ENCODE measurements at places on chromosomes 7 and 10. TPM values are rescaled to one million over a fixed set of nuclear protein-coding genes. Genes with fewer than 3 reads are reported as not detected.

The PLEKHS1 gene
- 0.12 TPM for total RNA-seq

The RET gene
- 0.37 TPM for total RNA-seq

The DPYSL4 gene
- total RNA-seq: 1.2 TPM

The CTAGE15 gene
- 1.2 TPM for total RNA-seq

The SCART1 gene
- 5.6 TPM for total RNA-seq

The VWC2 gene
- total RNA-seq: not detected

The CHCHD1 gene
- total RNA-seq: 6.3 TPM

The INHBA gene
- total RNA-seq: not detected

The ARHGEF35 gene
- 3.5 TPM for total RNA-seq

The AGMO gene
- total RNA-seq: not detected

The TCAF1 gene
- total RNA-seq: 9.6 TPM

The LRIT2 gene
- not detected for total RNA-seq

The NYAP1 gene
- total RNA-seq: 0.89 TPM

The STOX1 gene
- 0.30 TPM for total RNA-seq

The SPDYE16 gene
- 2.9 TPM for total RNA-seq

The UCMA gene
- total RNA-seq: not detected

The SORCS1 gene
- not detected for total RNA-seq
